GM12864 (cell line): ENCODE measurements at places on chromosomes 2 and 18.

- no peak for DNase-seq
These were observed 4.0 kb downstream of the MOCOS start for GRCh38 chr18:36191286-36191685.

DNA sequence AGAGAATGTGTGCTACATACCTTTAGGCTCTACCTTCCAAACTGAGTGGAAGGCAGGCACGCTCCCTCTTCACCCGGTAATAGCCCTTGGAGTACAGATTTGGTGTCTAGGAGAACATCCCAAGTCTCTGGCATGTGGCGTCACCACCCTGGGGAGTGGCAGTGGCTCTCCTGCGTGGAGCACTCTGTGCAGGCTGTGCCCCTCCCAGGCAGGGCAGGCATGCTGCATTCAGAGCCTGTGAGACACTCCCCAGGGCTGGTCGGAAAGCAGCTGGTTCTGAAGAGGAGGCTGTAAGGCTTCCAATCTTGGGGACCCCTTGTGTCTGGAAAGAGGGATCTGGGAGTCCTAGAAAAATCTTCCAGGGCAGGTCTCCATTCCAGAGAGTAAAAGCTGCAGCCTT is 193.3 kb downstream of the ANKRD30B start:
- DNase-seq: no peak

GRCh38 chr2:240988571-240989271 is 9.7 kb upstream of the SNED1 start:
- DNase-seq: no peak

- no peak for DNase-seq
These were observed 74.7 kb upstream of the MYT1L start for GRCh38 chr2:2405780-2406179.

DNA sequence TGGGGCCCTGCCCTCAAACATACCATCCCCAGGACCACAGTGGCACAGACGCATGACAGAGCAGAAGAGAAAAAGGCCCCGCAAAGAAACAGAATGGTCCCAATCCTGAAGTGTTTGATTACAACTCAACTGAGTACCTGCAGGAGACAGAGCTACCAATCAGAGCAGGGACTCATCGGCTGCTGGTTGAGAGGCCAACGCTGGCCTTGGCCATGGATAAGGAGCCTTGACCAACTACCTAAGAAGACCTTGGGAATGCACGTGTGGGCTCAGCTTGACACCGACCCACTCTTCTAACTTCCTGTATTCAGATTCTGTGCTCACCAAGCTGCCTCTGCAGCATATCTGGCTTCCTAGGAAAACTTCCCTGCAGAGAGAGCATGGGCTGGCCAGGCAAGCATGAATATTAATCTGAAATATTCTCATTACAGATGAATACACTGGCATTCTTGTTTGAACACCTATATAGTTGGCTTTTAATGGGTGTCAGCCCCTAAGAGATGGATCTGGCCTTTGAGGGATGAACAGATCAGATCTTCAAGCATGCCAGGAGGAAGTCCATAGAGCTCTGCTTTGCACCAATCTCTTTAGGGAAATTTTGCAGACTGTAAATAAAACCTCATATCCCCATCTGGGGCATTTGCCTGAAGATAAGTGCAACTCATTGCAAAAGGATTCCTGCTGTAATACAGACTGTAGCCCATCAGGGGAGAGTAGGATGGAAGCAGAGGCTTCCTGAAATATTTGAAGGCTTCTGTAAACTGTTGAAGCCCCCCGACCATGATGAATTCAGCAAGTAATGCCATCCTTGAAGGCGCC is 135.4 kb downstream of the BCL2 start:
- DNase-seq: no peak

DNA sequence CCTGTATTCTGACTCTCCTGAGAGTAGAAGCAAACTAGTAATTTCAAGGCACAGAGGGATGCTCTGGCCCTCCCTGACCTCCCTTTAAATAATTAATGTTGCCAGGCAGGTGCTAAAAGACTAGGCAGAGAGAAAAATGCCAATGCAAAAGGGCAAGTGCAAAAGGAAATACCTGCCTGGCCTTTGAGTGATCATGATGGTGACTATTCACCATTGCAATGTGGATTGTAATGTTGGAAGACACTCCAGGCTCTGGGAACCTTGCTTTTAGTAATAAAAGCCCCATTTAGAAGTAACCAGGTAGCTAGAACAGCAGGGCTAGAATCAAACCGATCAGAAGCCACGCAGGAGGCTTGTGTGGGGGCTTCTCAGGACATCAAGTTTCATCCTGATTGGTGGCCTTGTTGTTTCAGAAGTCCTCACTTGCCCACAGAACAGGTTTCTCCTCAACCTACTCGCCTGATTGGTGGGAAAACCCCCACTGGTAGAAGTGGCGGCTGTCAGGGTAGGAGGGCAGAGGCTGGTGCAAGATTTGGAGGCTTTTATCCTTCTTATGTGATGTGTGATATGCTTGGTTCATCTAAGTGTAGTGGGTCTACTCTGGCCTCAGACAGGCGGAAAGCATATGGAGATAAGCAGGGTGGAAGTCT is 16.0 kb upstream of the CHRNA1 start:
- no peak for DNase-seq

DNA sequence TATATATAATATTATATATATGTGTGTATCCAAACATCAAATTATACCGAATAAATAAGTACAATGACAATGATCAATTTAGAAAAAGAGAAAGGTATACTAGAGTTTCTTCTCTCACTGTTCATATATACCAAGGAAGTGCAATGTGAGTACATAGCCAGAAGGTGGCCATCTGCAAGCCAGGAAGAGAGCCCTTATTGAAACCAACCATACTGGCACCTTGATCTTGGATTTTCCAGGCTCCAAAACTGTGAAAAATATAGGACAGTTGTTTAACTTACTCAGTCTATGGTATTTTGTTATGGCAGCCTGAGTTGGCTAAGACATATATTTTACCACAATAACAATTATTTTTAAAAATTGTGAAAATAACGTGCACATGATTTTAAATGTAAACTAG is 1490.2 kb upstream of the SLC39A10 start:
- peak; percentile 2 for DNase-seq

GRCh38 chr2:46632349-46632748 is 153.0 kb downstream of the TMEM247 start:
- no peak for DNase-seq

- no peak for DNase-seq
These were observed 38.1 kb downstream of the NUP35 start for GRCh38 chr2:183162362-183162761.

DNA sequence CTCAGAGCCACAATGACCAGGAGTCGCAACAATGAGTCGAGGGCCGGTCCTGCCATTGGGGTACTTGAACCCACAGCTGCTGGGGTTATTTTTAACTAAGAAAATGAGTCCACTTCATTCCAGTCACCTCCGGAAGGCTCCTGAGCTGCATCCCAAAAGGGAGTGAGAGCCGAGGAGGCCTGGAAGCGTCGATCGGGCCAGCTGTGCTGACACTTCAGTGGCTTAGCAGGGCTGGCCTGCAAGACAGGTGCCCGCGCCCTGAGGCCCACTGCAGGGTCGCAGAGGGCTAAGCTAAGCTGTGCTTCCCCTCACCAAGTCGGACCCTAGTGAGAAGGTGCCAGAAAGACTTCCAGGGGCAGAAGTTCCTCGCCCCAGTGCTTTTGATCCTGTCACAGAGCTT is 21.1 kb downstream of the TBC1D8 start:
- no peak for DNase-seq

DNA sequence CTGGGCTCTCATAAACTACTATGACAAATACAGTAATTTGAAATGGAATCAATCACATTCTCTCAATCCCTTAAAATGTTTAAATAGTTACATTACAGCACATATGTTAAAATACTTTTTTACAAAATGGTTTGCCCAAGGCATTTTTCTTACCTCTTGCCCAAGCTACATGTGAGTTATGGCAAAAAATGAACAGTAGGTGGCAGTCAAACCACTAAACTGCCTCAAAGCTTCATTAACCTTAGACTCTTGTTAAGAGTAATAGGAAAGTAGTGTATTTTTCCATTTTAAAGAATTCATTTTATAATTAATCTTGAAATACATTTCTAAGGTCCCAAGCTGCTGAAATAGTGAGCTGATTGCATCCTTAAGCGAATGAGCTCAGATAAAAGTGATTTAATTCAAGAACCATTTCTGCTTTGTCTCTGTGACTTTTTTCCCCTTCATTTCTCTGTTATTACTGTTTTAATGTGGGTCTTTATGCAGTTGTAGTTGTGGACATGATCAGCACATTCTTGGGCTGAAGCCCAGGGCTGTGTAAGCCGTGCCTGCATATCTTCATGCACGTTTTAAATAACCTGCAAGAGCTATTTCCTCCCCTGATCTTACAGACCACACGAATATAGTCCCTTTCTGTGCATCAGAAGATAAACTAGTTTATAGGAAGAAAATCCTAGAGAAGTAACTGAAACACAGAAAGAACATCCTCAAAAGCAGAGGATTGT is 311.8 kb downstream of the LNPK start:
- peak; percentile 24 for DNase-seq

DNA sequence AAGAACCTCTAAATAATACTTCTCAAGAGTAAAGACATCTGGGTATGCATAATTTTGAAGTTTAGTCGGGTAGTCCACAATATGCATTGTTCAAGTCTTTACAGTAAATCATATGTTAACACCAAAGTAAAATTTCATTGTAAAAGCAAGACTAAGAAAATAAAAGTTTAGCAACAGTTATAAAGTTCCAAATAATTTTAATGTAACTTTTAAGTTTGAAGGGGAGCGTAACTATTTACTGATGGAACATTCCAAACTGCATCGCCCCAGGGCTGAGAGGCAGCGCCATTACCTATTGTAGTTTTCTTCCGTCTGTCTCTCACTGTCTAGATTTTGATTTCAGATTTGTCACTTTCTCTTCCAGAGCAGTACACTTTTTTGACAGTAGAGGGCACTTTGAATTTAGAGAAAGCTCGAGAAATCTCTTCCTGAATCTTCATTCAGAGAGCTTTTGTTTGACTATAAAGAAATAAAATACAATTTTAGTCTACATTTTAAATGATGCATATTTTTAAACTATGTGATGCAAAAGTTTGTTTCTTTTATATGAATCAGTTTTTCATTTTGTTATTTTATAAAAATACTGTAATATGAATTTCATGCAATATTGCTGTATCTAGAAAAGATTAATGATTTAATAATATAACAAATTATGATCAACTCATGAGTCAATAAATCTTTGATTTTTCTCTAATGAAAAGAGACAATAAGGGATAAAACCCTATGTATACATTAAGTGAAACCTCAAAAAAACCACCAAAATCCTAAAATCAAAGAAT is 389.8 kb downstream of the FIGN start:
- DNase-seq: peak; percentile 21

DNA sequence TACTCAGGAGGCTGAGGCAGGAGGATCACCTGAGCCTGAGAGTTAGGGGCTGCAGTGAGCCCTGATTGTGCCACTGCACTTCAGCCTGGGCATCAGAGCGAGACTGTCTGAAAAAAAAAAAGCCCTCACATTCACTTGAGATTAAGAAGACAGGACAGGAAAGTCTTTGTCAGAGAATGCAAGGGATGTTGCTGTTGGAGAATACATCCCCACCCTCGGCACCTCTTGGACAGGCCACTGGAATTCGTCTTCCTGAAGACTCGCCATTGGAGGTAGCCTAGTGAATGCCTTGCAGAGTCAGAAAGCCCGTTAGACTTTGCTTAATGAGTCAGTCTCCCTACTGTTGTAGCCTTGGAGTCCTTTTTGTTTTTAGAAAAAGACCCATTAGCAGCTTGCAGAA is 205.6 kb downstream of the FAM210A start:
- DNase-seq: no peak

DNA sequence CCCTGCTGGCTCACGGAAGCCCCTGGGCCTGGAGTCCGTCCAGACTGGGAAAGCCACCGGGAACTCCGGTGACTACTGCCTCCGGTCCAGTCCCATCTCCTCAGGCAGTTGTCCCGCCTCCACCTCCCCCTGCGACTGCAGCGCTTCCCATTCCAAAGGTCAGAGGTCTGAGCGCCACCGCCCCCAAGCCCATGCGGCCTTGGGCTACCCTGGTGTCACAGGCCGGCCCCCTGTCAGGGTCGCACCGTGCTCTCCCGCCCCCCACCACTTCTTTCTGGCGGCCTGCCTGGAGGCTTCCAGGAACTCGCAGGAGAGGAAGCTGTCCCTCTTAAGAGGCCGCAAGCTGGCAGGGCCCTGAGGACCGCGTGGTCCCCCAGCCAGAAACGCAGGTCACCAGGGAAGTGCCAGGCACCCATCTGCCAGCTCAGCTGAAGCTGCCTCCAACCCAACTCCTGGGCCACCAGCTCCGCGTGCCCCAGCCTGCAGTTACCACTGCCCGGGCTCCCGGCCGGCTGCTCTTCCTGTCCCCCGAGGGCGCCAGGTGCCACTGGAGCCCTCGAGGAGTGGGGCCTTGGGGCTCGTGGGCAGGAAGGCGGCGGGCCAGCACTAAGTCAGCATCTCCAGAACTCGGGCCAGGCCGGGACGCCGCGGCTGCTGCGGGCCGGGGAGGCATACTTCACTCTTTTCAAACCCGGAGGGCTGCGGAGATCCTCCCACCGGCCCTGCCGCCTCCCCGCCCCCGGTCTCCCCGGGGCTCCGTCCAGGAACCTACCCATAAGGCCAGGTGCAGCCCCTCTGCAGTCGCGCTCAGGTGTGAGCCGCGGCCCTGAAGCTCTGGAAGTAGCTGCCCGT is 83.3 kb upstream of the POMC start:
- DNase-seq: no peak

DNA sequence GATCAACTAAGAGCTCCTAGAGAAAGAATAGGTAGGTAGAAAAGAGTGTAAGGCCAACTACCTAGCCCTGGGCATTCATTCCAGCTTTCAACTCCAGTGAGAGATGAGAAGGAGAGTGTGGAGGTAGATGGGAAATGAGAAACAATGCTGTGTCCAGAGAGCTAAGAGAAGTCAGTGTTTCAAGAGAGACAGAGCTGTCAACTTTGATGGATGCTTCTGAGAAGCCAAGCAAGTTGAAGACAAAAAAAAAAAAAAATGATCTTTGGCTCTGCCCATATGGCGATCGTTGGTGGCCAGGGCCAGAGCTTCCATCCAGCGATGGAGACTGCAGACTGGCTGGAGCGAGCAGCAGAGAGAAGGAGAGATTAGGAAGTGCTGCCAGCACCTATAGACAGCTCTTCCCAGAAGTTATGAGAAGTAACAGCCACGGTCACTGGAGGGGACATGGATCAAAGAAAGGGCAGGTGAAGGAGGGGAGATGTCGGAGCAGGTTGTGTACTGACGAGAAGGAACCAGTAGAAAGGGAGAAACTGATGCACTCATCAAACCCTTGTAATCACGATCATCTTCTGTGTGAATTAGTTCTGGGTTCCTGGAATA is 112.4 kb upstream of the PPP1CB start:
- no peak for DNase-seq

- no peak for DNase-seq
These were observed 203.3 kb downstream of the CELF4 start for GRCh38 chr18:37362158-37362890.
